ENCODE measurements at places on chromosomes 5 and 9.
A peak's percentile ranks its signal among the peaks of the same experiment; 100 is the strongest.

- DNase-seq: peak; percentile 78
Observed at GRCh38 chr5:102153003-102153759, 142.9 kb downstream of the SLCO4C1 start.

GRCh38 chr9:95506678-95507463 lies 9.9 kb downstream of the PTCH1 start:
- peak; percentile 35 for DNase-seq

DNA sequence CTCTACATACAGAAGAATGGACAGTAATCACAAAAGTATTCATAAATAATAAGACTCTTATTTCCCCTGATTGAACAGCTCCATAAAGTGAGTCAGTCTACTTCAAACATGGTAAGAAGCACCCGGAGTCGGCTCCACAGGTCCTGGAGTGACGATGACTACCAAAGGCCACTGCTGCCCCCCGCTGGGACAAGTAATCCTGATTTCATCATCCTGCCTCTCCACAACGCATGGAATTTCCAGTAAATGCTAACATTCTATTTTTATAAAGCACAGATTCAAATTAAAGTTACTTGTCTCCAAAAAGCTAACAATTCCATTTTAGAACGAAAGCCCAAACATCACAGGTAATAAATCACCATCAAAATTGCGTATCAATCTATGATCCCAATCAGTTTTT lies 16.2 kb downstream of the ATPSCKMT start:
- peak; percentile 30 for DNase-seq

DNA sequence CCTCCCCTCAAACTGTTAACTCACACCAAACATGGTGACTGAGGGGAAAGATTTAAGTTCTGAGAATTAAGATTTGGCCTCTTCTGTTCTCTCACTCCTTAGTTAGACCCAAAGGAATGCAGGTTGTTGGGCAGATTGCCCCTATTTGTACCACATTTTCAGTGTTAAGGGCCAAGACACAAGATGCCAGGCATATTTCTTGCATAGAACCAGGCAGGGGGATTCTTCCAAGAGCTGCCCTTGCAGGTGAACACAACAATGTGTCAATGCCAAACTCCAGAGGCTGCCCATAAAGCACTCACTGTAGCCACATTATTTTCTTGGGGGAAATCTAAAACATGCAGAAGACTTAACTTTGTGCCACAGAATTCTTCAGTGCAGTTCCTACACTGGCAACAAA lies 14.7 kb downstream of the MPDZ start:
- DNase-seq: no peak

DNA sequence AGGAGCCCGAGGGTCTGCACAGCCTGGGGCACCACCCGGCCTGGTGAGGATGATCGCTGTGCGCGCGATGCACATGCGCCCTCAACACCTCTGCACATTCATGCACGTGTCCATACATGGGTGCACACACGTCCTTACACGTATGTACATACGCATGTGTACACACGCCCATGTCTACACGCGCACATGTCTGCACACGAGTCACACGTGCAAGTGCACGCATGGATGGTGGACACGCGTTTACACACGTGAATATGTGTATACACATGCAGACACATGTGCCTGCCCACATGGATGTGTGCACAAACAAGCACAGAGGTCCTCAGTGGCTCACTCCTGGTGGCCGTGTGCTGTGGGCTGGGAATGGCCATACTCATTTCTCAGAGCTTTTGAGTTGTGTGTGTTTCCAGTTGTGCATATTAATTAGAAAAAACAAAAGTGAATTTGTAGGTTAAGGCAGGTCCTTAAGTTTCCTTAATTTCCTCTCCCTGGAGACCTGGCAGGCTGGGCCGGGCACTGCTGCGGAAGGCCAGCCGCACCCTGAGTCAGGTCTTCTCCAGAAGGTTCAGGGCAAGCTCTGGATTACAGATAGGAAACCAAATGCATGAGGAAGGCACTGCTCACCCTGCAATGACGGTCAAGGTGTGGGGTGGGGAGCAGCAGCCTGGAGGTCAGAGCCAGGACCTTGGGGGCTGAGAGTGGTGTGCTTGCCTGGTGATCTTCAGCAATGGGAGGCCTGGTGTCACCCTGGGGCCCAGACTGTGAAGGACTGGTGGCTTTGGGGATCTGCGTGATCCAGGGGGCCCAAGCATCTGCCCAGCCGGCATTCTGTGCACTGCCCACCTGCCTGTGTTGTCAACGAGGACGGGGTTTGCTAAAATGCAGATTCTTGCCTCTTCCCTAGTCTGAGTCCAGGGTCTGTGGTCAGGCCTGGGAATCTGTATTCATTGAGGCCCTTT lies 1.3 kb upstream of the RNU6ATAC start:
- DNase-seq: peak; percentile 64

GRCh38 chr9:37575511-37575914 lies 667 bp downstream of the FBXO10 start:
- DNase-seq: no peak

GRCh38 chr5:119318256-119318894 lies 37.4 kb upstream of the TNFAIP8 start:
- DNase-seq: no peak

GRCh38 chr9:84796404-84796803 lies 126.9 kb downstream of the NTRK2 start:
- DNase-seq: no peak

- DNase-seq: peak; percentile 42
Observed at GRCh38 chr5:43313854-43314457, 744 bp upstream of the HMGCS1 start.
